Right lobe of liver (tissue), 6 donors: ENCODE measurements at places on chromosomes 6 and 20. TPM values are rescaled to one million over a fixed set of nuclear protein-coding genes. Genes with fewer than 3 reads are reported as not detected.

The SMPD2 gene
- 4.2 TPM for total RNA-seq

DNA sequence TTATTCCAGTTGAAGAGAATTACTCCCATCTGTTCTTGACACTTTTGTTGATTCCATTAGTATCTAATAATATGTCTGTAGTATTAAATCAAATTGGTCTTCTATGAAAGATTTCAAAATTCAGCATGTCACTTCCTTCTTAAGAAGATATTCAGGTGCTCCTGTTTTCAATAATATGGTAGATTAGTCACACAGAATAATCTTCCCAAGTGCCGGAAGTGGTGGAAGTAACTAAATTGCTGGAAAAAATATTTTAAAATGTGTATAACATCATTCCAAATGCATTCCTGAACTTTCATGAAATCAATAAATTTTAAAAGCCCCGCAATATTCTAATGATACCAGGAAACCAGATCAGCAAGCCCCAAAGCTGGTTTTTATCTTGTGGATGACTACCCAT is 281.3 kb downstream of the EPM2A start:
- H3K4me3 ChIP-seq = no peak overlapping the region
- H3K36me3 ChIP-seq = no peaks in the 10 kb centered on the region
- no peaks in the 10 kb centered on the region for H3K4me1 ChIP-seq
- no peak for DNase-seq
- H3K27me3 ChIP-seq = no peaks in the 10 kb centered on the region

- H3K36me3 ChIP-seq = no peaks in the 10 kb centered on the region
- no peaks in the 10 kb centered on the region for H3K4me1 ChIP-seq
- H3K27me3 ChIP-seq = no peaks in the 10 kb centered on the region
- DNase-seq = no peak
- no peak overlapping the region for H3K4me3 ChIP-seq
- no peak overlapping the region for H3K27ac ChIP-seq
Observed at GRCh38 chr6:14542670-14543366, 425.2 kb downstream of the CD83 start.

DNA sequence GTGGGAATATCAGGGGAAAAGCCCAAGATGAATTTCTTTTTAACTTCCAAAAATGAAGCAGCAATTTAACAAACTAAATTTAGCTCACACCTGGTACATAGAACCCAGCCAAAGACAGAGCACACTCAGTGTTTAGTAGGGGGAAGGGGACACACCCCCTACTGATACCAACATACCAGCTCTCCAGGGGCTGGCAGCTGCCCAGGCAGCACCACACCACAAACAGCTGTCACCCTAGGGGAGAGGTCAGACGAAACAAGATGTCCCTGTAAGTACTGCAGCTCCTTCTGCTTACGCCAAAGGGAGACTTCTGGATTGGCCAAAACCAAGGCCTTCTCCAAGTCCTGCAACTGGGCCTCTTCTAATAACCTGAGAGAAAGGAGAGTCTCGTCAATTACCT is 26.0 kb downstream of the MDN1 start:
- H3K4me1 ChIP-seq = peaks cover 3% of the 10 kb centered on the region
- no peak for DNase-seq
- H3K27ac ChIP-seq = no peak overlapping the region
- no peak overlapping the region for H3K4me3 ChIP-seq

- H3K4me1 ChIP-seq = no peaks in the 10 kb centered on the region
- no peaks in the 10 kb centered on the region for H3K36me3 ChIP-seq
- H3K27me3 ChIP-seq = no peaks in the 10 kb centered on the region
- H3K27ac ChIP-seq = no peak overlapping the region
- H3K4me3 ChIP-seq = no peak overlapping the region
- DNase-seq = no peak
Observed at GRCh38 chr6:114157848-114158247, 185.0 kb downstream of the HS3ST5 start.

DNA sequence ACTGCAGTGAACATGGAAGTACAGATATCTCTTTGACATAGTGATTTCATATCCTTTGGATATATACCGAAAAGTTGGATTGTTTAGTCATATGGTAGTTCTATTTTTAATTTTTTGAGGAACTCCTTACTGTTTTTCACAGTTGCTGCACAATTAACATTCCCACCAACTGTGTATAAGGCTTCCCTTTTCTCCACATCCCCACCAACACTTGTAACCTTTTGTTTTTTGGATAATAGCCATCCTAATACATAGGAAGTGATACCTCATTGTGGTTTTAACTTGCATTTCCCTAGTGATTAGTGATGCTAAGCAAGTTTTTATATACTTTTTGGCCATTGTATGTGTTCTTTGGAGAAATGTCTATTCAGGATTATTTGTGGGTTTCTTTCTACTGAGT is 45.1 kb upstream of the TENT5A start:
- no peaks in the 10 kb centered on the region for H3K27me3 ChIP-seq
- DNase-seq = no peak
- no peaks in the 10 kb centered on the region for H3K4me1 ChIP-seq
- H3K36me3 ChIP-seq = no peaks in the 10 kb centered on the region

- no peak for DNase-seq
- no peak overlapping the region for H3K4me3 ChIP-seq
- H3K27ac ChIP-seq = no peak overlapping the region
- H3K36me3 ChIP-seq = no peaks in the 10 kb centered on the region
Observed at GRCh38 chr20:36631646-36632045, 14.3 kb downstream of the SLA2 start.

- no peak overlapping the region for H3K27ac ChIP-seq
- DNase-seq = peak; percentile 46
- no peak overlapping the region for H3K4me3 ChIP-seq
- H3K27me3 ChIP-seq = no peaks in the 10 kb centered on the region
Observed at GRCh38 chr20:43925801-43926200, 11.1 kb downstream of the TOX2 start.

GRCh38 chr6:53340536-53340935 is 8.2 kb downstream of the ELOVL5 start:
- H3K36me3 ChIP-seq = no peaks in the 10 kb centered on the region
- no peak overlapping the region for H3K4me3 ChIP-seq
- no peak for DNase-seq

- H3K27ac ChIP-seq = no peak overlapping the region
- no peak for DNase-seq
- no peaks in the 10 kb centered on the region for H3K36me3 ChIP-seq
- H3K4me3 ChIP-seq = no peak overlapping the region
- H3K4me1 ChIP-seq = no peaks in the 10 kb centered on the region
Observed at GRCh38 chr20:57103146-57103800, 163.2 kb downstream of the BMP7 start.

The MDFI gene
- not detected for total RNA-seq

DNA sequence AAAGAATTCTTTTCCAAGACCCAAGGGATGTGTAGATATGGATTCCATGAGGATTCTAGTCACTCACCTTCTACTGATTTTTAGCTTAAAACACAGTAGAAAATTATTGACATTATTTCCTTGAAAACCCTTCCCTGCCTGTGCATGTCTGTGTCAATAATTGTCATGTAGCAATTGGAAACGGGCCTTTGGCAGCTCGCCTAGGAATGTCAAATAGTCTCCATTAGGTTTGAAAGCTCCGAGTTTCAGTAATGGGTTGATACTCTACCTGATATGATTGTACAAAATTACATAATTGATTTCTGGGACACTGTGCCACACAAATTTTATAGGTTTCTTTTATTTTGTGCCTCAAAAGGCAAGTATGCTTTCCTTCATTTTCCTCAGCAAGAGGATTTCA is 515.2 kb upstream of the ARID1B start:
- H3K4me1 ChIP-seq = no peaks in the 10 kb centered on the region
- no peaks in the 10 kb centered on the region for H3K36me3 ChIP-seq
- H3K27me3 ChIP-seq = no peaks in the 10 kb centered on the region
- H3K27ac ChIP-seq = no peak overlapping the region
- H3K4me3 ChIP-seq = no peak overlapping the region

GRCh38 chr6:140966676-140967075 is 1166.0 kb upstream of the GJE1 start:
- no peak for DNase-seq
- H3K36me3 ChIP-seq = no peaks in the 10 kb centered on the region
- H3K27ac ChIP-seq = no peak overlapping the region
- no peaks in the 10 kb centered on the region for H3K27me3 ChIP-seq

The MCHR2 gene
- total RNA-seq = not detected

GRCh38 chr6:26087284-26088115 is at the start of gene HFE:
HFE (plus strand) TSS chr6:26087429; CDS start chr6:26087441, 12 bp downstream.
- H3K27ac ChIP-seq = peak within 1 kb of the TSS; percentile 87
- no peaks in the 10 kb centered on the region for H3K36me3 ChIP-seq
- DNase-seq = peak; percentile 71
- H3K4me3 ChIP-seq = peak within 1 kb of the TSS; percentile 82

DNA sequence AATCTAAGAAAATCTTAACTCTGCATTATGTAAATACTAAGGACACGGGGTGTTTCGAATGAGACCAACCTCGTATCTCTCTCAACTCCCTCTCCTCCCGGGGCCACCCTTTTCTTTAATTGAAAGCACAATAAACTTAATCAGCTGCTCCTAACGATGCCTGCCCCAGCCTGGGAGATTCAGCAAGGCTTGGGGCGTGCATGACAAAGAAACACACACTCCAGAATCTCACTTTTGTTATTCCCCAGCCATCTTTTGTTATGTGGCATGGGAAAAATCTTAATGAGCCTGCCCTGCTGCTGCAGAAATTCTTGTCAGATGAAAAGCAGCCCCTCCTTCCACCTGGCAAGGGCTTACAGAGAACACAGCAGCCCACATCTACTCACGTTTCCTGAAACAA is 117.4 kb downstream of the TTLL2 start:
- H3K36me3 ChIP-seq = no peaks in the 10 kb centered on the region
- no peaks in the 10 kb centered on the region for H3K27me3 ChIP-seq
- no peaks in the 10 kb centered on the region for H3K4me1 ChIP-seq
- DNase-seq = no peak
- no peak overlapping the region for H3K27ac ChIP-seq

The FAM83C gene
- total RNA-seq = not detected

DNA sequence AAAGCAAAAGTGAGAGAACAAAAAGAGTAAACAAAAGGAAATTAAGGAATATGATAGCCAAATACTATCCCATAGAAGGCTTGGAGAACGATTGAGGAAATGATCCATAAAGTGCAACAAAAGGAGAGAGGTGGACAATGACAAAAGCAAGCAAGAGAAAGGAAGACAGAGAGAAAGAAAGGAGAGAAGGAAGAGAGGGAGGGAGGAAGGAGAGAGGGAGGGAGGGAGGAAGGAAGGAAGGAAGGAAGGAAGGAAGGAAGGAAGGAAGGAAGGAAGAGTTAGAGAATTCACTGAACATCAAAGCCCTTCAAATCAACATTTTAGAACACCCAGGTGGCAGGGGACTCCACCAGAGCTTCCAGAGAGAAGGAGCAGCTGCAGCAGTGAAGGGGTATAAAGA is 185.0 kb downstream of the SYNDIG1 start:
- no peak overlapping the region for H3K4me3 ChIP-seq
- no peak for DNase-seq
- no peaks in the 10 kb centered on the region for H3K27me3 ChIP-seq
- no peaks in the 10 kb centered on the region for H3K36me3 ChIP-seq

DNA sequence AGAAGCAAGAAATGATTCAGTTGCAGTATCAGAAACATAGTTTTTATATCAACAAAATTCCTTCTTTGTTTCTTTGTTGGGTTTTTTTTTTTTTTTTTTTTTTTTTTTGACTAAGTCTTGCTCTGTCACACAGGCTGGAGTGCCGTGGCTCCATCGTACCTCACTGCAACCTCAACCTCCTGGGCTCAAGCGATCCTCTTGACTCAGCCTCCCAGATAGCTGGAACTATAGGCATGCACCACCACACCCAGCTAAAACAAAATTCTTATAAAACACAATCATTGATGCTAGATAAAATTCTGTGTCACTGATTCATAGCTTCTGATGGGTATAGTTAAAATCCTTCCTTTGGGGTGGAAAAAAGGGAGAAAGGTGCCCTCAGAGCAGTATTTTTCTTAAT is 110.3 kb upstream of the TNFAIP3 start:
- H3K27me3 ChIP-seq = no peaks in the 10 kb centered on the region
- H3K36me3 ChIP-seq = no peaks in the 10 kb centered on the region
- H3K27ac ChIP-seq = no peak overlapping the region
- H3K4me3 ChIP-seq = no peak overlapping the region
- no peak for DNase-seq
- H3K4me1 ChIP-seq = no peaks in the 10 kb centered on the region

GRCh38 chr20:45827030-45827652 is at the start of gene TNNC2:
TNNC2 (minus strand) TSS chr20:45827312; CDS start chr20:45827248, 64 bp downstream.
- H3K4me3 ChIP-seq = no peak within 1 kb of the TSS
- no peak within 1 kb of the TSS for H3K27ac ChIP-seq
- H3K36me3 ChIP-seq = no peaks in the 10 kb centered on the region

DNA sequence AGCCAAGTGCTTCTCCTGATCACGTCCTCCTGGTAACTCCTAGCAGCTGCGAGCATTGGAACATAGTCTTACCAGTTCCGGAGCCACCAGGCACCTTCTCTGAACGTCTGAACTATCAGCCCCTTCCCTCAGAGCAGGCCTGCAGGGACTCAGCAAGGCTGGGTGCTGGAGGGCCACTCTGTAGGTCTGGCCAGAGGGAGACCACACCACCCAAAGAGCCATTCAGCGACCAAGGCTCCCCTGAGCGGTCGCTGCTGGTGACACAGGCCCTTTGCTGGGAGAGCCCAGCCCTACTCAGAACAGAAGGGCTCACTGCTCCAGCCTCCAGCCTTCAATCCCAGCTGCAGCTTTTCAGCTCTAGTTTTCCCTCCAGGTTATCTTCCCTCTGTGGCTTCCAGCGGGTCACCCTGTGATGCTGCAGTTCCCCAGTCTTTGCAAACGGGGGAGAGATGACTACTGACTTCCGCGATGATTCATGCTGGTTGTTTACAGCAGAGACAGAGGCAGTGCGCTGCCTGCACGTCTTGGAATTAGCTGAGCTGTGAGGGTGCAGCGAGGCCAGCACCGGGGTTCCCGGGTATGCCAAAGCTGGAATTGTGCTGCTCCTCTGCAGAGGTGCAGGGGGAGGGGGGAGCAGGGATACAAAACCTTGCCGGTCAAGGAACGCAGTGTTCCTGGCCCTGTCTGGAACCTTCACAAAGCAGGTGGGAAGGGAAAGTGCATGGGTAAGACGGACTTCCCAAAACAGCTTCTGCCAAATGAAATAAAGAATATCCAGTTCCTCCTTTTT is 161.4 kb downstream of the LY86 start:
- H3K4me1 ChIP-seq = peaks cover 7% of the 10 kb centered on the region
- no peak overlapping the region for H3K4me3 ChIP-seq
- H3K27ac ChIP-seq = peak overlapping the region; percentile 23
- H3K27me3 ChIP-seq = no peaks in the 10 kb centered on the region
- H3K36me3 ChIP-seq = no peaks in the 10 kb centered on the region

- DNase-seq = no peak
- H3K27ac ChIP-seq = no peak overlapping the region
- no peaks in the 10 kb centered on the region for H3K36me3 ChIP-seq
- no peak overlapping the region for H3K4me3 ChIP-seq
- no peaks in the 10 kb centered on the region for H3K4me1 ChIP-seq
Observed at GRCh38 chr6:132490024-132490423, 22.9 kb downstream of the STX7 start.

The SCUBE3 gene
- not detected for total RNA-seq

The LY6G6D gene
- not detected for total RNA-seq

GRCh38 chr6:133613211-133613610 is 275.7 kb upstream of the TCF21 start:
- no peak for DNase-seq
- no peak overlapping the region for H3K27ac ChIP-seq
- no peaks in the 10 kb centered on the region for H3K36me3 ChIP-seq
- H3K4me1 ChIP-seq = no peaks in the 10 kb centered on the region

- H3K27ac ChIP-seq = no peak overlapping the region
- H3K27me3 ChIP-seq = no peaks in the 10 kb centered on the region
- no peaks in the 10 kb centered on the region for H3K36me3 ChIP-seq
- DNase-seq = no peak
- no peak overlapping the region for H3K4me3 ChIP-seq
- no peaks in the 10 kb centered on the region for H3K4me1 ChIP-seq
Observed at GRCh38 chr20:22795871-22796270, 211.5 kb upstream of the FOXA2 start.

The DLL1 gene
- total RNA-seq = 2.0 TPM
